ENCODE measurements at places on chromosomes 12 and 14. TPM values are rescaled to one million over a fixed set of nuclear protein-coding genes. Genes with fewer than 3 reads are reported as not detected.

Gene HHIPL1
- not detected for polyA plus RNA-seq

Gene SLC25A47
- not detected for polyA plus RNA-seq

Gene VWF
- polyA plus RNA-seq: 0.49 TPM

Gene HAL
- polyA plus RNA-seq: 28.0 TPM

Gene STON2
- 2.5 TPM for polyA plus RNA-seq

Gene LTA4H
- 963 TPM for polyA plus RNA-seq

Gene ADCY4
- polyA plus RNA-seq: 11.9 TPM

Gene KRT80
- polyA plus RNA-seq: 0.18 TPM

Gene NXPH4
- not detected for polyA plus RNA-seq

Gene KRT73
- not detected for polyA plus RNA-seq

Gene DHRS1
- polyA plus RNA-seq: 48.8 TPM

Gene TMEM30B
- not detected for polyA plus RNA-seq

Gene ABHD12B
- polyA plus RNA-seq: not detected

Gene OAS2
- 20.6 TPM for polyA plus RNA-seq

Gene ZDHHC22
- not detected for polyA plus RNA-seq

GRCh38 chr12:103960616-103961227 lies 5.0 kb upstream of the TDG start:
- H3K4me3 ChIP-seq: no peak overlapping the region
- peaks cover 22% of the 10 kb centered on the region for H3K4me1 ChIP-seq

DNA sequence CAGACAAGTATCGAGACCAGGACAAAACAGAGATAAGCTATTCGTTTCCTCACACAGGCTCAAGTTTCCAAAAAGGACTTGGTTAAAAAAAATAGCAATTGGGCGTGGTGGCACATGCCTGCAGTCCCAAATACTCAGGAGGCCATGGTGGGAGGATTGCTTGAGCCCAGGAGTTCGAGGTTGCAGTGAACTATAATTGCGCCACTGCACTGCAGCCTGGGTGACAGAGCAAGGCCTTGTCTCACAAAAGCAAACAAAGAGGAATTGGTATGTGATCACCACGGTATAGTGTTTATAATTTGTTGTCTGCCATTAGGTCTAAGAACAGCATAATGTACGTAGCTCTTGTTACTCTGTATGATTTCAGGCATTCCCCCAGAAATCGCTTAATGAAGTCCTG lies 175.3 kb downstream of the DERA start:
- no peaks in the 10 kb centered on the region for H3K27me3 ChIP-seq
- DNase-seq: no peak
- no peaks in the 10 kb centered on the region for H3K36me3 ChIP-seq
- H3K4me1 ChIP-seq: no peaks in the 10 kb centered on the region

DNA sequence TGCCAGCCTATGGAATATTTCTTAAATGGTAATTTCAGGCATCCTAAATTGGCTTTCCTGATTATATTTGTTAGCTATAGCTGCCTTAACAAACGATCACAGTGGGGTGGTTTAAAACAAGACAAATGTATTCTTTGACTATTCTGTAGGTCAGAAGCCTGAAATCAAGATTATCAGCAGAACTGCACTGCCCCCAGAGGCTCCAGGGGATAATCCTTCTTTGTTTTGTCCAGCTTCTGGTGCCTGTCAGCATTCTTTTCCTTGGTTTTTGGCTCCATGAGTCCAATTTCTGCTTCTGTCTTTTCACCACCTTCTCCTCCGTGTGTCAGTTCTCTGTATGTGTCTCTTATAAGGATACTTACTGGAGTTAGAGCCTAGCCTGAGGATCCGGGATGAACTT lies 1282.2 kb upstream of the USP15 start:
- H3K4me3 ChIP-seq: no peak overlapping the region
- H3K27ac ChIP-seq: no peak overlapping the region
- no peaks in the 10 kb centered on the region for H3K4me1 ChIP-seq
- H3K27me3 ChIP-seq: no peaks in the 10 kb centered on the region
- no peak for DNase-seq

- peaks cover 98% of the 10 kb centered on the region for H3K27me3 ChIP-seq
- no peak for DNase-seq
- no peak overlapping the region for H3K27ac ChIP-seq
- no peaks in the 10 kb centered on the region for H3K36me3 ChIP-seq
Measured at GRCh38 chr12:114679452-114679875, 4.5 kb downstream of the TBX3 start.

DNA sequence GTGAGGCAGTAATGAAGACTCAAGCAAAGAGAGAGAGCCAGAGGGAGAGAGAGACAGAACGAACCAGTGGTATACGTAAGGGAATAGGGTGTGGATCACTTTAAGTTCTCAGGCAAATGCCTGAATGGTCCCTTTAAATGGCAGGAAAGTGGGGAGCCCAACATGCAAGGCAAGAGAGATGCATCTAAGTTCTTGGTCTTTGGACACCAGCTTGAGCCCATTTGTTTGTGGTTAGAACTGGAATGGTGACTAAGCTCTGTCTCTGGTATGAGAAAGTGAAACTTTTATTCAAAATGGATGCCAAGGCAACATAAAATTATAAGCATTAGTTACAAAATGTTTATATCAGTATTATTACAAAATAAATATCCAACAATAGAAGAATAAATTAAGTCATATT lies 192.2 kb upstream of the ALG10 start:
- H3K4me1 ChIP-seq: no peaks in the 10 kb centered on the region
- H3K4me3 ChIP-seq: no peak overlapping the region

- no peaks in the 10 kb centered on the region for H3K27me3 ChIP-seq
- H3K4me1 ChIP-seq: peaks cover 6% of the 10 kb centered on the region
- H3K36me3 ChIP-seq: peaks cover 11% of the 10 kb centered on the region
- H3K4me3 ChIP-seq: no peak overlapping the region
Measured at GRCh38 chr12:89497467-89497866, 27.1 kb downstream of the GALNT4 start.

GRCh38 chr14:92556255-92556741 lies 42.7 kb downstream of the RIN3 start:
- H3K4me3 ChIP-seq: no peak overlapping the region
- H3K4me1 ChIP-seq: peaks cover 35% of the 10 kb centered on the region
- H3K27me3 ChIP-seq: peaks cover 4% of the 10 kb centered on the region

- H3K36me3 ChIP-seq: no peaks in the 10 kb centered on the region
- H3K4me1 ChIP-seq: peaks cover 3% of the 10 kb centered on the region
- no peaks in the 10 kb centered on the region for H3K27me3 ChIP-seq
Measured at GRCh38 chr14:68439676-68440075, 353.2 kb downstream of the ZFP36L1 start.

DNA sequence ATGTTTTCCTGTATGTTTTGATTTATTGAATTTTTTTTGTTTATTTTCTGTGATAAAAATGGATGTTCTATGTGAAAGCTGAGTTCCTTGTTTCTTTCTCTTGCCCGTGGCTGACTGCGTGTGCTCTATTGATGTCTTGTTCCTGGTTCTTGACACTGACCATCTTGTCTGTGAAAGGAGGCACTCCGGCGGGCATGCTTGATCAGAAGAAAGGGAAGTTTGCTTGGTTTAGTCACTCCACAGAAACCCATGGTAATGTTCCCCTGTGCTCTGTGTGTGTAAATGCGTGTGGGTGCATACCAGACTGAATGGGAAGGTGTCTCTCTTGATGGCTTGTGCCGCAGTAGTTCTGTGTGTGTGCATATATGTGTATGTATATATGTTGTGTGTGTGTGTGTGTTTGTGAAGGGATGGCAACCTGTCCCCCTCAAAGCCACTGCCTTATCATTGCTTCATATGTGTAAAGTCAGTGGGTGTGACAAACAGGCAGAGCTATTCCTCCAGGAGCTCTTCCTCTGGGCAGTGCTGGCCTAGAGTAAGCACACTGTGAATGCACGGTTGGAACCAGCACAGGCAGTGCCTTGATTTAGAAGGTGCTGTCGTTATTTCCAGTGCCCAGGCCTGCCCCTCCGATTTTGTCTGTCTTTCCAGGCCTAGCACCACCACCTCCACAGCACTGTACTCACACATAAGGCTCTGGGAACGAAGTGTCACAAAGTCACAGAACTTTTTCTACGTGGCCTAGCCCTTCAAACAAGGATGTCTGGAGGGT lies 247.3 kb upstream of the FKBP4 start:
- no peak overlapping the region for H3K4me3 ChIP-seq
- peaks cover 43% of the 10 kb centered on the region for H3K4me1 ChIP-seq
- H3K27me3 ChIP-seq: no peaks in the 10 kb centered on the region
- no peaks in the 10 kb centered on the region for H3K36me3 ChIP-seq

- no peak overlapping the region for H3K4me3 ChIP-seq
- H3K27ac ChIP-seq: no peak overlapping the region
- H3K36me3 ChIP-seq: no peaks in the 10 kb centered on the region
Measured at GRCh38 chr12:83473408-83474095, 786.8 kb downstream of the TMTC2 start.

- peaks cover 54% of the 10 kb centered on the region for H3K4me1 ChIP-seq
- H3K36me3 ChIP-seq: no peaks in the 10 kb centered on the region
- H3K4me3 ChIP-seq: no peak overlapping the region
Measured at GRCh38 chr12:46455648-46456352, 83.2 kb upstream of the SLC38A2 start.

DNA sequence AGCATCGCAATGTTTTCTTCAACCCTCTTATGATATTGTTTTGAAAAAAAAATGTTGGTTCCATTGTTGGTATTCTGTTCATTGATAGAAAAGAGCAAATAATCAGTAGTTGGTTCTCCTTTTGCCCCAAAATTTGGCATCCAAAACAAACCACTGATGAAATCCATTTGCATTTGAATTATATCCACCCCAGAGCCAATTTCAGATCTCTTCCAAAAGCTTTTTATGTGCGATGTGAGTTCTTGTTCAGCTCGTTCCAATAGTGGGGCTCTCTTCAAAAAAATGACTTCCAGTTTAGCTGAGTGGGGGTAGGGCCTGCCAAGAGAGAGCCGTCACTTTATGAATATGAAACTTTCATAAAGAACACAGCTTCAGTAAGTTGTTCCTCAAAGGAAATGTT lies 130.7 kb downstream of the DIO2 start:
- H3K27ac ChIP-seq: no peak overlapping the region
- H3K4me3 ChIP-seq: no peak overlapping the region
- H3K27me3 ChIP-seq: no peaks in the 10 kb centered on the region
- DNase-seq: no peak

DNA sequence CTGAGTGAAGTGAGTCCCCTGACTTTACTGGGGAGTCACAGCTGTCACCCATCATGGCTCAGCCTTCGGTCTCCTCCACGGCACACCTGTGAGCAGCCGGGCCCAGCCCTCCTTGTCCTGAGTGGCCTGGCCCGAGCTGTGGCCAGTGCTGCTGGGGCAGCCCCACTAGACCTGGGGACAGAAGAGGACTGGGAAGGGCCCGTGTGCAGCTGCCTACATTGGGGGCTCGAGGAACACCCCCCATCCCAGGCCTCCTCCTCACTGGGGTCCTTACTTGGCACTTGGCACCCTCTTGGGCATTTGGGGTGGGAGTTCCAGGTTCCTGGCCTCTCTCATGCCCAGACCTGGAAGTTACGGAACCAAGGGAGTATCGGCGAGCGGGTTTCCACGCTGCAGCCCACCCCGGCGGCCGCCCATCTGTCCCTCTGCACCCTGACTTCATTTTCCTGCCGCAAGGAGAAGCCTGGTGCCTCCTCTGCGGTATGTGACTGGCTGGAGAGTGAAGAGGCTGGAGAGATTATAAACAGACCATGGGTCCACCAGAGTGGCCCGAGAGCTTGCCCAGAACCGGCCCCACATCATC lies 179.7 kb downstream of the KIF26A start:
- no peaks in the 10 kb centered on the region for H3K36me3 ChIP-seq
- H3K27ac ChIP-seq: no peak overlapping the region
- H3K27me3 ChIP-seq: no peaks in the 10 kb centered on the region

GRCh38 chr12:20245491-20245890 lies 122.8 kb upstream of the PDE3A start:
- no peak for DNase-seq
- no peaks in the 10 kb centered on the region for H3K27me3 ChIP-seq
- H3K4me3 ChIP-seq: no peak overlapping the region
- H3K27ac ChIP-seq: no peak overlapping the region

- H3K27ac ChIP-seq: peak overlapping the region; percentile 94
- DNase-seq: peak; percentile 89
- peaks cover 59% of the 10 kb centered on the region for H3K4me1 ChIP-seq
- H3K36me3 ChIP-seq: no peaks in the 10 kb centered on the region
Measured at GRCh38 chr12:13099066-13099843, 4.2 kb downstream of the GSG1 start.

DNA sequence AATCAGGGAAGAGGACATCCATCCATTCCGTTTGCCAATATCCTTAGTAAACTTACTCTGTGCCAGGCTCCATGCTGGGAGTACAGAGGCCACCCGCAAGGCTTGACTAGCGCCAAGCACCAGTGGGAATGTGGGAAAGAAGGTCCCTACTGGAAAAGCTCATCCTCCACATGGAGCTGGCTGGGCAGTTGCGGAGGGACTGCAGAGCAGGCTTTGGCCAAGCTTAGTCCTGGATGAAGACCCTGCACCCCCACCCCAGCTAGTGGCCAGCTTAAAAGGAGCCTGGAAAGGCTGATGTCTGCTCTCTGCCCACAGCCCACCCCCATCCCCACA lies 22.4 kb upstream of the EIF2B2 start:
- H3K4me3 ChIP-seq: no peak overlapping the region
- H3K36me3 ChIP-seq: no peaks in the 10 kb centered on the region
- no peaks in the 10 kb centered on the region for H3K27me3 ChIP-seq
- no peak overlapping the region for H3K27ac ChIP-seq

GRCh38 chr12:103807561-103808238 lies 33.3 kb downstream of the NT5DC3 start:
- no peak overlapping the region for H3K4me3 ChIP-seq
- H3K4me1 ChIP-seq: peaks cover 44% of the 10 kb centered on the region
- H3K27ac ChIP-seq: peak overlapping the region; percentile 70
- DNase-seq: no peak

- no peak for DNase-seq
- no peaks in the 10 kb centered on the region for H3K4me1 ChIP-seq
- no peak overlapping the region for H3K27ac ChIP-seq
- no peak overlapping the region for H3K4me3 ChIP-seq
- no peaks in the 10 kb centered on the region for H3K36me3 ChIP-seq
- H3K27me3 ChIP-seq: no peaks in the 10 kb centered on the region
Measured at GRCh38 chr14:84468153-84468552, 1061.8 kb upstream of the FLRT2 start.

DNA sequence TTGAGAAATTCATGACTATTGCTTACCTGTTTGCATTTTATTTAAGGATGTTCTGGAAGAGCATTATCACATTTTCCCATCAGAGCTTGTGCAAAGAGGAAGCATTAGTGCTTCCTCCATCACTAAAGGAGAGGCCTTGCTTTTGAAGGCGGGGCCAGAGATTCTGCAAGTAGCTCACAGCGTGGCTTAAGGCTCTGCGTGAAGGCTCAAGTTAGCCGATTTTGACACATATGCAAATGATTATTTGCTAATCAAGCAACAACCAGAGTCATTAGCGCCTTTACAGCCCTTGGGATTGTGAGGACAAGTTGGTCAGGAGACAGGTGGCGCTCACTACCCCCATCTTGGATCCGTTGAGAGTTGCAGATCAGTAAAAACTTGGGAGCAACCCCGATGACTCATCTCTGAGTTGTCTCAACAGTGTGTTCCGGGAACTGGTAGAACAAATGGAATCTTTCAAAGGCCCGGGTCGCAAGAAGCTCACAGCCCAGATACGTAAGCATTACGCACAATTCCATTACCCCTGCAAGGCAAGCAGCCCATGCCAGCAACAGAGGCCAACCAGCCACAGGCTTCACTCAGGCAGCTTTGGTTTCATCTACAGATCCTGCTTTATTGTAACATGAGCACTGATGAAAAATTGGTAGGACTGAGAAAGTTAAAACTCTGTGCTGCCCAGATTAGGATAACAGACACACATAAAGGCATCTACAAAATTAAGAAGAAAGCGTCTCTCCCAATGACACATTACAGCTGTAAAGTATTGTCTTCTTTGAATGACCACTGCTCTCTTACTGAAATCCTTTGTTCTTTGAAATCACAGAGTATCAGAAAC lies 34.9 kb upstream of the SPTSSA start:
- peaks cover 14% of the 10 kb centered on the region for H3K4me1 ChIP-seq
- H3K4me3 ChIP-seq: no peak overlapping the region
- peak overlapping the region; percentile 38 for H3K27ac ChIP-seq
- no peaks in the 10 kb centered on the region for H3K27me3 ChIP-seq
